ENCODE measurements at places on chromosomes 12 and 14.

GRCh38 chr12:27824126-27824842 is 44.2 kb upstream of the MANSC4 start:
- DNase-seq, result no peak

DNA sequence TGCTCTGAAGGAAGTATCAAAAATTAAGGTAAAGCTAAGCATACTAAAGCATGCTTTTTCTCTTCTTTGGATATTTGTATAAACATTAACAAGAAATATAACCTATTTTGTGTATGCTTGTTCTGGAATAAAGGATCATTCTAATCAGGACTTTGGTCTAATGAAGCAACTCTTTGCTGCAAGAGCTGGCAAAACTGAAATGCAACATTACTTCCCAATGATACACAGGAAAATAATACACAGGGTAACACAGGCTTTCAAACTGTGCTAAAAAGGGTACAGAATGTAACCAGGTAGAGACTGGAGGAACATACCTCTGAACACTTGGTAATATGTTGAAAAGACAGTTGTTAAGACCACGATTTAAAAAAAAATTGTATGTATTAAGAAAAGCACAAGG is 222.5 kb upstream of the DIO2 start:
- DNase-seq, result no peak

- DNase-seq, result no peak
These were observed 42.2 kb upstream of the PTGR2 start for GRCh38 chr14:73809391-73809790.

- DNase-seq, result no peak
These were observed 219.3 kb downstream of the RMST start for GRCh38 chr12:97681612-97682504.

DNA sequence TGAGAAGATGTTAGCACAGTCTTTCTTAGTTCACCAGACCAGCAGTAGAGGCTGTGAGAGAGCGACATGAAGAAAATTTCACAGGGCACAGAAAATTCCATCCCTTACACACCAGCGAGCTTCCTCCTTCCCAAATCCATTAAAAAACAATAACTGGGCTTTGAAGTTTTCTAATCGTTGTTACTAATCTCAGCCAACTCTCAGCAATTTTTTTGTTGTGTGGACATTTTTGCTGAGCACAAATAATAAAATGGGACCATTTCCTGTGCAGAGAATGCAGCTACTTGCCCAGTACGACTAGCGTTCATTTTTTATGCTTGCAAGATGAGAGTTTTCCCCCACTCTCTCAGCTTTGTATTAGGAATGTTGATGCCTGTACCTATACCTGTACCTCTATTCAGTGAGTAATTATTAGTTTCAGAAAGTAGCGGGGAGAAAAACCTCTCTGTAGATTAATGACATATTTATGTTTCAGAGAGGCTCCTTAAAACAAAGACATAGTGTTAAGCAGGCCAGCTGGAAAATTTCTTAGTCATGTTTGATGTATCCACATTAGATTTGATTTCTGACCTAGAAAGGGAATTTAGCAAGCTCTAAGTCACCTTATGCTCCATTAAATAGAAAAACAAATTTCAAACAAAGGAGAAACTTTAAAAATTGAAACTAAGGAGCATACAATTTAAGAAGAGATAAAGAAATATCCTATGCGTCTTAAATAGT is 146.5 kb downstream of the SRGAP1 start:
- DNase-seq, result no peak

DNA sequence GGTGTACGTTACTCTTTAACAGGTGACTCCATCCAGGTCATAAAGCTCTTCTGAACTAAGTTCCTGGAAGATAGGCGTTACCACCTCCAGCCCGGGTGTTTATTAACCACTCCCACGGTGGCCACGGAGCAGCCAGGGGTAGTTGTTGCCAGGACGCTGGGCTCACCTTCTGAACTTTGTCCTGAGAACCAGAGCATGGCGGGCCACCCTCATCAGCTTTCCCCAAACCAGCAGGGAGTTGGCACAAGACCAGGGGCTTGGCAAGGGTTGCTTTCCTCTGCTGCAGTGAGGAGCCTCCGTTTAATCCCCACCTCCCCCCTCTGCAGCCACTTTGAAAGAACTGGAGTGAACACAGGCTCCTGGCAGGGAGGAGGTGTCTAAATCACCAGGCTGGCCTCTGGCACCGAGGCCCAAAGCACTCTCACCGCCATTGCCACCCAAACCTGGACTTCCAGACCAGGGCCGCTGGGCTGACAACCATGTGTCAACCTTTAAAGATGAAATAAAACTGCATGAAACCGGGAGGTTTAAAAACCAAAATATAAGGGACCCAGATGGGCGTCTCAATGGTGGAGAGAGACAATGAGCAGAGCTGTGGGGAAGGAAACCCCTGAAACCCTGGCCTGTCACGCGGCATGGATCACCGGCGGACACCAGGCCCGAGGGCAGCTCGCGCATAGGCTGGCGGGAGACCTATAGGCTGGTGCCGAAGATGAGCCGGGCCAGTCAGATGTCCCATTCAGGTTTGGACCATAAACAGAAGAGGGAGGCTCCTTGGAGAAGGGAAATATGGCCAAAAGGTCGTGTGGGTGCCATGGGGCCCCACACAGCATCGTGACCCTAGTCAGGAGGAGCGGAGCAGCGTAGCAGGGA is 30.9 kb upstream of the TDRD9 start:
- DNase-seq, result no peak

DNA sequence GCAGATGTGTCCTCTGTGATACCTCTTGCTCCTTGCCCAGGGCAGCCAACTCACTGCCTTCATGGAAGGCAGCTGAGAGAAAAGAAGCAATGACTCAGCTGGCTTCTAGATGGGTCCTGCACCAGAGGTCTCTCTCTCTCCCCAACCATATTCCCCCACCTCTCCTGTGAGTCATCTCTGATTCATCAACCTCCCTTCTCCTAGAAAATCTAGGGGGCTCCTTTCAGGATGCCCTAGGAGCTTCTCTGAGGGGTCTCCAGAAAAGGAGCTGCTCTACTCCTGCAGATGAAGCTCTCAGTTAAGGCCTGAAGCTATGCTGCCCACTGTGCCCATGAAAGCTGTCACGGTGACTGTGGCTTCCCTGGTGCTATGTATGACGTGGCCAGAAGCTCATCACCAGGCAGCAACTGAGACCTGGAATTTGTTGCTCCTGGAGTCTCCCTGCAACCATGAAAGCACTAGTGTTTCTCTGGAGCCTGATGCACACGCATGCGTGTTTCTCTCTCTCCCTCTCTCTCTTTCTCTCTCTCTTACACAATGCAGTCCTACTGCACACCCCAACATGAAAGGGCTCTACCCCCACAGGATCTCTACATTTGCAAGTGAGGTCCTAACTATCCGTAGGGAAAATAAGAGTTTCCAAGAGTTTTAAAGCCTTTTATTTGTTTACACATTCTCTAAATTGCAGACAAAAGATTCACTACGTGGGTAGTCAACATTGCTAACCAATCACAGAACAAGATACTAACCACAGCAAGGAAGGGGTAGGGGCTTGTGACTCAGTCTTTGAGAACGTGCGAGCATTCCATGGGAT is 285.3 kb downstream of the DPF3 start:
- DNase-seq, result no peak

DNA sequence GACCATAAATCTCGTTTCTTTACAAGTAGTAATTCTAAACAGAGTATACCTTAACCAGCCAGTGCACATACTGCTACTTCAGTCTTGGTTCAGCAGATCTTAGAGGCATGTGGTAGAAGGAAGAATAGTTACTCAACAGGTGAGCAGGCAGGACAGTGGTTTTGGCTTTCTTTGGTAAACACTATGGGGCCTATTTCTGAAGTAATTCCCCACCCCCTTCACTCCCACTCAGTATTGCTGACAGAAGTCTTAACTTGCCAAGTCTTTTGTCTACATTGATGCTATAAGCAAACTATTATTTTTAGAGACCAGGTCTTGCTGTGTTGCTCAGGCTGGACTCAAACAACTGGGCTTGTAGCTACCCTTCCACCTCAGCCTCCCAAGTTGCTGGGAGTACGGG is 68.5 kb downstream of the FBXO34 start:
- DNase-seq, result no peak

DNA sequence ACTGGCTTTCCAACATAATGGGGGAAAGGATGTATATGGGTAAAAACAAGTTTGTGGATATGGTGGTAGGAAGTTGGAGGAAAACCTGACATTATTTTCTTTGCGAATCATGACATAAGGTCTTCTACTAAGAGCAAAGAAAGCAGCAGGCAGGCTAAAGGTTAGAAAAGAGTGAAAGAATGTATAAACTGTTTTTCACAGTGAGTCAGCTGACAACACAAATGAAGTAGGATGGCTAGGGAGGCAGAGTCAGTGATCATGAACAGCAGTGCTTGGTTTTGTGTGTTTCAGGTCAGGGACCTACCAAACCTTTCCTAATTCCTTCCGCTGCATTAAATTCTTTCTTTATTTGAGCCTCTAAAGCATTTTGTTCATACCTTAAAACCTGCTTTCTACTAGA is 46.3 kb upstream of the CATSPERB start:
- no peak for DNase-seq

GRCh38 chr12:110775997-110776396 is 33.3 kb upstream of the PPP1CC start:
- DNase-seq, result no peak

- no peak for DNase-seq
These were observed 96.1 kb downstream of the PPHLN1 start for GRCh38 chr12:42421844-42422779.

GRCh38 chr14:22843123-22843925 is 6.9 kb downstream of the MMP14 start:
- no peak for DNase-seq

DNA sequence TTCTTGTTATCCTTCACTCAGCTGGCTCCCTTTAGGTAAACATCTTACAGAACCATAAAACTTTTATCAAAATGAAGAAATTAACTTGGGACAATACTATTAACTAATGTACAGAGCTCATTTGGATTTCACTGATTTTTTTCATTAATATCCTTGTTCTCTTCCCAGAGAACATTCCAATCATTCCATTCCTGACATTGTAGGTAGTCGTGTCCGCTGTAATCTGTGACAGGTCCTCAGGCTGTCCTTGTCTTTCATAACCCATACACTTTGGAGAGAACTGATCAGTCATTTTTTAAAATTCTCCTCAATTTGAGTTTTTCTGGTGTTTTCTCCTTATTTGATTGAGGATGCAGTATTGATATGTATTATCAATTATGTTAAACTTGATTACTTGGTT is 916.8 kb downstream of the GALC start:
- no peak for DNase-seq

- DNase-seq, result no peak
These were observed 32.1 kb downstream of the GALNT16 start for GRCh38 chr14:69291891-69292561.

DNA sequence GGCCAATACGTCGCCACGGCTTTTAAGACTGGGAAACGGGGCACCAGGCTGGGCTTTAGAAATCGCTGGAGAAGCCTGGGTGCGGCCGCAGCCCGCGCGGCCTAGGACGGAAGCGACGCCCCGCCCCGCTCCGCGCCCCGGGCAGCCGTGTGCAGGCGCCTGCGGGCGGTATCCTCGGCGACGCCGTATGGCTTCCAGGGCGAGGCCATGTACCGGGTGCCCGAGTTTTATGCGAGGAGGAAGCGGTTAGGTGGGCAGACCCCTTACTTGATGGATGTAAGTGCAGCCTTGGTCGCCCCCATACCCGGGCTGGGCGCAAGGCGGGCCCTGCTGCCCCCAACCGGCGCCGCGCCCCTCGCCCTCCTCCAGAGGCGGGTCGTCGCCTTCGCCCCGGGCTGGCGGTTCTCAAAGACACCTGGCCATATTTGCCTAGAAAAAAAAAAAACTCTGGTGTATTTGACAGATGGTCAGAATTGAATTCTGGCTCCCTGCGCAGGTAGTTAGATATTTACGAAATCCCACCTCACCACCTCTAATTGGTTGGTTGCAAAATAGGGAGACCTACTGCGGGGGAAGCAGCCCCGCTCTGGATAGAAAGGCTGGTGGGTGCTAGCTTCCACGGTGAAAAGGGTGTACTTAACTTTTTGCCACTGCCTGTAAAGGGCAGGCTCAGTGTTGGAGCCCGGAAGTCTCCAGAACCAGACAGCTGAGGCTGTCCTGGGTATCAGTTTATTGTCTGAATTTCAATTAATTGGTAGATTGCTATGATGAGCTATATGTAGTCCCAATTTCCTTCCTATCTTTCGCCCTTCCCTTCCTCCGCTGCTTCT is at the start of gene PPP1R36:
PPP1R36 (plus strand) TSS at position 171 of the 830 bp plus-strand sequence; CDS start at position 208, 37 bp downstream.
- no peak for DNase-seq

DNA sequence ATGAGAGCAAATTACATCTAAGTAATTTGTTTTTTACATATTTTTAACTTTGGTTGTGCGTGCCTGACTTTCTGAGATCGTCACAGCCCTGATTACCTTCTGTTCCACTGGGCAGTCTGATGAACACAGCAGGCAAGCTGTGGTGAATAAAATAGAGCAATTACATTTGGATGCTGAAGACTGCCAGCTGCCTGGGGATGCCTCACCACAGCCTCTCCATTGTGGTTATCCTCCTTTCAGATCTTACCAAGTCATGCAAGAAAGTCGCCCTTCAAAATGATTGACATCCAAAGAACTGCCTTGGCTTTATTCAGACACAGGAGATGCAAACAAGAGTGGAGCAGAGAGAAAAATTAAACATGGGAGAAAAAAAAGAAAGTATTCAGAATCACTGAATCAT is 456.6 kb upstream of the TMPO start:
- no peak for DNase-seq

DNA sequence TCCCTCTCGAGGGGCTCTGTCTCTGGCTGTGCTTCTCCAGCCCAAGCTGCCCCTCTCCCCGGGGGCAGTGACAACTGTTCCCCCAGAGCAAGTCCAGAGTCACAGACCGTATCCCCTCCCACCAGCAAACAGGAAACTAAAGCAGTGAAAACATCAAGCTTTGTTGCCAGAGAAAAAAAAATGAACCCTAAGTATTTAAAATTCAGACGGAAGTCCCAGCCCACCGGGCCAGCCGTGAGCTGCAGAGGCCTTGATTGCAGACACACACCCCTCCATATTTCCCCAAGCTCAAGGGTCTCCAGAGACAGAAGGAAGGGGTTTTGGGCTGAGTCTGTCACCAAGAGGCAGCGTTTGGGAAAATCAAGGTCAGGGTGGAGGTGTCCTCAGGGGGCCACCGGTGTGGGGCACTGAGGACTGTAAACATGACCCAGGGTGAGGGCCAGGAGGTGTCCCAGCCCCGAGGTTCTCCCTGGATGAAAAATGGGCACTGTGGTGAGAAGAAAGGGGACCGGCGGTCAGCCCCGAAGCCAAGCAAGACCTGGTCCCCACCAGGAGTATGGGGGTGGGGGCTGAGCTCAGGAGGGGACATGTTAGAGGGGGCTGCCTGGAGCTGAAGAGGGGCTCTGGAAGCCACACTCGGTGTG is 7.7 kb downstream of the PHETA1 start:
- DNase-seq, result no peak

GRCh38 chr12:19390051-19390598 is 49.2 kb upstream of the AEBP2 start:
- no peak for DNase-seq

Data from CD4-positive, alpha-beta T cell treated with Interferon gamma for 1 hour (primary cell).